ENCODE measurements at places on chromosomes 5 and 9.

GRCh38 chr5:154298065-154298464, 107.5 kb downstream of the GALNT10 start:
- no peak for DNase-seq

GRCh38 chr9:109632817-109633216, 134.7 kb upstream of the PTPN3 start:
- no peak for DNase-seq

DNA sequence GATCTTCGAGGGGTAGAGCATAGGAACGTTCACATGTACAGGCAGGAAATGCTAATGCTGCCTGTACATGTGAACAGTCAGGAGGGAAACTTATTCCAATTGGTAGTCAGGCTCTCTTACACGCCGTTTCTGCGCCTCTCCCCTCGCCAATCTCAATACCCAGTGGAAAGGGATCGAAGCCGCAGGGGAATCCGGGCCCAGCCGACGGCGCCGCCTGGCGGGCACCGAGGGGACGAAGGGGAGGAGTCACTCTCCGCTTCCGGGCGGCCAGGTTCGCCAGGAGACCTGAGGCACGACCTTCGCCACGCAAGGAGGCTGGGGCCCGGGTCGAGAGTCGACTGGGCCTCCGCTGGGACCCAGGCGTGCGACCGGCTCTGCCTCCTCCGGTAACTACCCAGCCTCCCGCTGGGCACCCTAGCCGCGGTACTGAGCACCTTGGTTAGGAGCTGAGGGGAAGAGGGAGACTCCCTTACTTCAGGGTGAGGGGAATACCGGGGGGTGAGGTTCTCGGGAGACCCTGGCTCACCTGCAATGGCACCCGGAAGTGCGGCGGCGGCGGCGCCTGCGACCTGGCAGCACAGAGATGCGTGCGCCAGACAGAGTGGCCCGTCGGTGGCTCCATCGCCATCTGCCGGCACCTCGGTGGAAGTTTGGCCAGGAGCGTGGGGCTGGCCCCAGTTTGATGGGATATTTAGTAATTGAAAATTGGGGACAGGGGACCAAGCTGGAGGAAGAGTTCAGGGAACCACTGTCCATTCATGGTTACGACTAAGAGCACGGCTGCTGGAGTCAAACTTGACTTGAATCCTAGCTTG, at the start of gene PIGO:
TSS of gene PIGO (minus strand) at position 557 of the 815 bp plus-strand sequence. CDS start 1,026 bp downstream, outside the sequence.
- peak; percentile 90 for DNase-seq

- no peak for DNase-seq
Observed at GRCh38 chr9:33903157-33903780, 86.3 kb downstream of the UBE2R2 start.

DNA sequence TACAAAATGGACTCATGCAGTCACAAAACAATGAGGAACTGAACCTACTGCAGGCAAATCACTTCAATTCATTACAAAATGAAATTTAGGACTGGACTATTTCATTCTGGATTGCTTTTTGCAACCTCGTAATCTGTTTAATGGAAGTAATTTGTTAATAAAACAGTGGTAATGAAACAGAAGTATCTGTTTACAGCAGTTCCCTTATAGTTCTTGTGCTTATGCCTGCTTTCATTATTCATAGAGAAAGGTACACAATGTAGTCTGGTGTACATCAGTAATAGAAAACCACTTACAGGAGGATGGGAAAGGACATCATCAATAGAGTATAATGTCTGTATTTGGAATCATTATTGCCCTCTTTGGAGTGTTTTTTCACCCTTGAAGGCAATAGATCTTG, 389.2 kb upstream of the NUDT12 start:
- peak; percentile 49 for DNase-seq

DNA sequence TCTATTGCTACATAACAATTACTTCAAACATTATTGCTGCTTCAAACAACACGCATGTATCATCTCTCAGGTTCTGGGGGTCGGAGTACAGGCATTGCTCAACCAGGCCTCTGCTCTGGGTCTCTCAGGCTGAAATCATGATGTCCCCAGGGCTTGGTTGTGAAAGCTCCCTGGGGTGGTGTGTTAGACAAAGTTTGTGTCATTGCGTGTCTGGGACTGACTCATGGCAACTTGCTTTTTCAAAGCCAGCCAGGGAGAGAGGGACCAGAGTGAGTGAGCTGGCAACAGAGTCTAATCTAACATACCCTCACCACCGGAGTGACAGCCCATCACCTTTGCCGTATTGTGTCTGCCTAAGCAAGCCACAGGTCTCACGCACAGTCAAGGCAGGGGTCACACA, 259.2 kb upstream of the NFIL3 start:
- no peak for DNase-seq
